ENCODE measurements at places on chromosomes 13 and 19.

DNA sequence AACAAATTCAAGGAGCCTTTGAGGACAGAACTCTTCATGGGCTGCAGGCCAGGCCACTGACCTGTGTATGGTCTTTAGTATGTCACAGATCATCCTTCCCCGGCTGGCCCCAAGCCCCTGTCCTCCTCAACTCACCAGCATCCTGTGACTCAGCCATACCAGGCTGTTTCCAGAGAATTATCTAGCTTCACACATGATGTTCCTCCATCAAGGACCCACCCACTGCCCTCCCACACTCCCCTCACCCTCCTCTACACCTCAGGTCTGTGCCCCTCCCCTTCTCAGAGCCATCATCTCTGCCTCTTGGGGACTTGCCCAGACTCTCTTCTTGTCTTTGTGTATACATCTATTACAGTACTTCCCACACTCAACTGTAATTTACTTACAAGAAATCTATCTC lies 14.7 kb downstream of the DCT start:
- DNase-seq: peak; percentile 27

- no peak for DNase-seq
Observed at GRCh38 chr19:38705197-38706019, 38.9 kb downstream of the CAPN12 start.

GRCh38 chr13:33106656-33107360 lies 90.6 kb downstream of the KL start:
- no peak for DNase-seq

GRCh38 chr19:38134540-38135149 lies 89.4 kb downstream of the DPF1 start:
- DNase-seq: no peak

GRCh38 chr19:45125360-45125759 lies 32.4 kb downstream of the PPP1R37 start:
- DNase-seq: no peak

- no peak for DNase-seq
Observed at GRCh38 chr13:21256351-21256761, 79.9 kb downstream of the MRPL57 start.

DNA sequence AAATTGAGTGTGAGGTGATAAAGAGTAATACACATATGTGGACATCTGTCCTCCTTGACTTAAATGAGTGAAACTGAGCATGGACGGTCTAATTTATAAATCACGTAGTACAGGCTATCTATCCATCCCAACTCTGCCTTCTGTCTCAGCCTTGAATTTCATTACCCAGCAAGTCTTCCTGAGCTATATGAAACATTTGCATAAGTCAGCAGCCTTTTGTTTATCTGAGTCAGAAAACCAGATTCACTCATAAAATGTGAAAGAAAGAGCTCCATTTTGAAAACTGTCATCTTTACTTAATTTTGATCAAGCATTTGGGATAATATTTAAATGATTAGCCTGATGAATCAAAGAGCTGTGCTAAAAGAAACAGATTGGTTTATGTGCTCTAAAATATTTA lies 197.9 kb downstream of the LHFPL6 start:
- no peak for DNase-seq

DNA sequence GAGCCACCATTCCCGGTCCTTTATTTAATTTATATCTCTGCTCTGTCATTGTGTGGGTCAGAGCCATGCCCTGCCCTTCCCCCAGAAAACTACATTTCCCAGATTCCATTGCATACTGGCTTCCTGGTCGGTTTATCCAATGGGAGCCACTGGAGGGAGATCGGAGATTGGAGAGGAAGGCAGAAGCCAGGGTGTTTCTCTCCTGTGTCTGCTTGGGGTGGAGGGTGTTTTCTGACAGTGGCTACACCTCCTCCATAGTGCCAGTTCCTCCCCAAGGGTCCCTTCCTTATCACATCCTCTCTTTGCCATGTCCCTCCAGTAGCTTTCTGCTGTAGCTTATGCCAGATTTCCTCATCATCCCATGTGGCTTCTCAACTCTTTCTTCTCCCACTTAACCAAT lies 19.0 kb downstream of the OLFM2 start:
- DNase-seq: no peak

DNA sequence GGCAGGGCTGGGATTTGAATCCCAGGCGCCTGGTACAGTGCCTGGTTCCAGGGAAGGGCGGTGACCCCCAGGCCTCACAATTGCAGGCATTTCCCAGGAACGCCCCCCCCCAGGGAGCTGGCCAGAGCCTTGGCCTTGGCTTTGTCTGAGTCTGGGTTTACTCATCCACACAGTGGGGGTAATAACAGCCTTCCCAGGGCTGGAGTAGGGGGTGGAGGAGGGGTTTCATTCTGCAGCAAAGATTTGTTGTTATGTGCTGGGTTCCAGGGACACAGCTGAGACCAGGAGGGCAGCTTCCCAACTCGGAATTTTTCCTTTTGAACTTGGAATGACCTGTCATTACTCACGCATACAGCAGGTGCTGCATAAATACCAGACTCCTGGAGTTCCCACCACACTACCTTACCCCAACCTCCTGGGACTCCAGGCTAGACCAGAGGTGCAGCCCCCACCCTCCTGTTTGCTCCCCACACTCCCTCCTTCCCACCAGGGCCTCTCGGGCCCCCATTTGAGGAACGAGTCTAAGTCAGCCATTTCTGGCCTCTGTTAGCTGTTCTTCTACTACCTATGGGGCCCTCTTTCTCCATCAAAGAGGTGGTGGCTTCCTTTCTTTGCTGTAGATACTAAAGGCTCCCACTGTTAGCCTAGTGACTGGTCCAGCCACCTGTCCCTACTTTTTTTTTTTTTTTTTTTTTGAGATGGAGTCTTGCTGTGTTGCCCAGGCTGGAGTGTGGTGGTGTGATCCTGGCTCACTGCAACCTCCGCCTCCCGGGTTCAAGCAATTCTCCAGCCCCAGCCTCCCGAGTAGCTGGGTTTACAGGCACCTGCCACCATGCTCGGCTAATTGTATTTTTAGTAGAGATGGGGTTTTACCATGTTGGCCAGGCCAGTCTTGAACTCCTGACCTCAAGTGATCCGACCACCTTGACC lies 1.6 kb upstream of the ADAMTS10 start:
- no peak for DNase-seq

GRCh38 chr19:5480427-5480836 lies 25.2 kb downstream of the ZNRF4 start:
- DNase-seq: no peak

GRCh38 chr19:743168-743687 lies 7.7 kb upstream of the MISP start:
- no peak for DNase-seq

- no peak for DNase-seq
Observed at GRCh38 chr13:51444922-51445321, 7.9 kb downstream of the INTS6 start.

DNA sequence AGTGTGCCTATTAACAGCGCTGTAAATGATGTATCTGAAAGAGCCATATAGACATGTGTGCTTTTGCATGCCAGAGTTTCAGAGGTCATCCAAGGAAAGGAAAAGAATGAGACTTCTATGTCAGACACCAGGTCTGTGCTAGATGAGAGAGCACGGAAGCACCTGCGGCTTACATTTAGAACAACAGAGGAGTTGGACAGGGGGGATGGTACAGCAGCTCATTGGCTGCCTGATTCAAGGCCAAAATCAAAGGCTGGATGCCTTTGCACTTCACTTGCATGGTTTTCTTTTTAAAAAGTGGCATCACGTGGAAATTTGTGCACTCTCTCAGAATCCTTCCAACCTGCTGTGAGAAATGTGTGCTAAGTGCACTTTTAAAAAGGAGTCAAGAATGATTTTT lies 32.8 kb upstream of the AMER2 start:
- no peak for DNase-seq

- DNase-seq: no peak
Observed at GRCh38 chr13:76992548-76993001, 694 bp downstream of the CLN5 start.

DNA sequence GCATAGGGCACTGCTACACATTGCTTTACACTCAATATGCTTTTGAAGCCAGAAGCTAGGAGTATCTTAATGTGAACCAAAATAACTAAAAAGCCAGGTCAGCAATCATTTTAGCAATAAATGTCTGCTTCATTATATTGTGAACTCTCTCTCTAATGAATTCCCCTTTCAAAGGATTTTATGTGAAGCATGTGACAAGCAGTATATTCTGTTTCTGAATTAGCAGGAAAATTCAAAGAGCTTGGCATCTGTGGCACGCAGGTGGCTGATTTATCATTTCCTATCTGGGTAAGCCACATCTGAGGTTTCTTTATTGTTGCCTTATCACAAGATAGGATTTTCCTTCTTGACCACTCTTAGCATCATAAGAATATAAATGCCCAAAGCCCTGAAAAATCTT lies 56.8 kb upstream of the KLF12 start:
- no peak for DNase-seq

- no peak for DNase-seq
Observed at GRCh38 chr13:111632906-111633305, 312.5 kb downstream of the TEX29 start.

GRCh38 chr13:102555914-102556553 lies 40.8 kb upstream of the TPP2 start:
- DNase-seq: no peak

DNA sequence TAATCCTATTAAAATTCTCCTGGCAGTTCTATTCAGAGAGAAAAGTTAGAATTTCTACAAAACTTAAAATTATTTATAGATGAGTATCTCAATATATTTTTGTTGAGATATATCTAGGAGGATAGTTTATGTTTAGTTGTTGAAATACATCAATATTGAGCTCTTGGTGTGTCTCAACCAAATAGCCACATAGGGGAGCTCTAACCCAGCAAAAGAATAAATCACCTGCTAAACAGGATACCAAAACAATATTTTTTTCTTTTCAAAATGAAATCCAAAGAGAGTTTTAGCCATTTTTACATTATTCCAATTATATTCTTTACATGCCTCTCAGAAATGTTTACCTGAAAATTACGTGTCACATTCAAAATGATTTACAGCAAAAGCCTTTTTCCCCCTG lies 954.7 kb downstream of the SLITRK6 start:
- no peak for DNase-seq

GRCh38 chr19:49468746-49469447 lies 5.1 kb upstream of the FLT3LG start:
- DNase-seq: peak; percentile 73

DNA sequence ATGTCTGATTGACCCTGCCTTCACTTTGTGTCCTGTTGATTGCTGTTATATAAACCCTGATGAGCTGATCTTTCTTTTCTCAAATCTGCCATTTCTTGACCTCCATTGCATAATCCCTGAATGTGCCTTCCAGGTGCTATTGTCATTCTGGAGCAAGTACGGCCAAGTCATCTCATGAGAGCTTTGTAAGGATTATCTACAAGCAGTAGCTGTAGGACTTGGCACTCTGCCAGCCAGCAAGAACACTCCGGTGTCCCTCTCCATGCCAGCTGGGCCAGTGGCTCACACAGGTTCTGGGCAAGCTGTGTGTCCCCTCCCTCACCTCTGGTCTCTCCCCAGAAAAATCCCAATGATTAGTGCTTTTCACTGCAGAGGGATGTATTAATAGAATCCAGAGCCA lies 348.1 kb downstream of the FOXO1 start:
- DNase-seq: no peak

DNA sequence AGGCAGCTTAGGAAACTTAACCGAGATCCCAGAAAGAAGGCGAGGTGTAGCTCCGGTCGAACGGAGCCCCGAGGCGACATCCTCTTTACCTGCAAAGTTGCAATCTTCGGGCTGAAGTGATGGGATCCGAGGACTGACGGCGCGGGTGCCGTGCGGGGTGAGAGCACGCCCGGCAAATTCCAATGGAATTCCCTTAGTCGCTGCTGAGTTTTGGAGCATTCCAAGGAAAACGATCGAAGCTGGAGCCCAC lies 141 bp downstream of the TRPC4 start:
- DNase-seq: no peak

DNA sequence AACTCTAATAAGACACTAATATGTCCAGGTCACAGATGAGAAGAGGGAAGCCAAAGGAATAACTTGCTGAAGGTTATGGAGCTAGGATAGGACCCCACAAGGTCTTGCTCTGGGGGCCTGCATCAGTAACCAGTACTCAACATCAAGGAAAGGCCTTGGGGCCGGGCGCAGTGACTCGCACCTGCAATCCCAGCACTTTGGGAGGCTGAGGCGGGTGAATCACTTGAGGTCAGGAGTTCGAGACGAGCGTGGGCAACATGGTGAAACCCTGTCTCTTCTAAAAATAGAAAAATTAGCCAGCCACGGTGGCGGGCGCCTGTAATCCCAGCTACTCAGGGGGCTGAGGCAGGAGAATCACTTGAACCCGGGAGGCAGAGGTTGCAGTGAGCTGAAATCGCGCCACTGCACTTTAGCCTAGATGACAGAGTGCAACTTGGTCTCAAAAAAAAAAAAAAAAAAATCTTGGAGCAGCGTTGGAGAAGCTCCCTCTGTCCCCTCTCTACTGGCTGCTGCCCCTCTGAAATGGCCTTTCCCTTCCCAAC lies 1.8 kb downstream of the LONP1 start:
- DNase-seq: peak; percentile 48

DNA sequence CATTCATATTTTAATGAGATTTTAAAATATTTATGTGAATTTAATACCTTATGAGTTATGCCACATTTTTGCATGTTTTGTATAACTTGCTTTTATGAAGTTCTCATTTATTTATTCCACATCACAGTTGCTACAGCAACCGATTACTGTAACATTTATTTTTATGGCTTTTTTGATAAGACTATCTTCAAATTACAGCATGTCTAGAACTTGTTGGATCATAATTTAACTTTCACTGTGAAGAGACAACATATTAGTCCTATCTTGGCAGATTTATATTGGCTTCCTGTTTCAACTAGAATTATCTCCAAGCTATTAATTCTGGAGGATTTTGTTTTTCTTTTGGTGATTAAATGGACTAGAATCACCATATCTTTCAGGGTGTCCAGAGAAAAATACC lies 793.7 kb upstream of the SLITRK5 start:
- DNase-seq: no peak

- DNase-seq: no peak
Observed at GRCh38 chr19:41928221-41928683, at the start of gene ERFL. Gene ERFL, minus strand, starts transcription at chr19:41928449. Its CDS starts 15,530 bp downstream, at chr19:41912919.

- no peak for DNase-seq
Observed at GRCh38 chr13:65937251-65937650, 1292.9 kb downstream of the PCDH9 start.

GRCh38 chr19:51568456-51568855 lies 2.6 kb upstream of the ZNF175 start:
- DNase-seq: no peak

DNA sequence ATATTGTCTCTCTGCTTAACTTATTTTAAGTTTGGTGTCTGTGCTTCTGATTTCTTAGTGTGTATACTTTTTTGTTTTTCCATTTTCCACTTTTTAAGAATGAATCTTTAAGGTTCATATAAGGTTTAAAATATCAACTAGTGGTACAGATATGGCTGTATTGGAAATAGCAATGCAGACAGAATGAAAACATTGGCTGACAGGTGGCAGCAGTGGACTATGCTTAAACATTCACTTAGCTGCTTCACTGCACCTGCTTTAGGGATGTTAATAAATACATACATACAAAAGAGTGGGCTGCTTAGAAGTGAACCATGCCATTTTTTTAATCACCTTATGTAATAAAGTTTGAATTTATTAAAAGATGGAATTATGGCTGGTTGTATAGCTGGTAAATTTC lies 27.3 kb downstream of the TM9SF2 start:
- no peak for DNase-seq

Data from stimulated activated CD8-positive, alpha-beta memory T cell treated with anti-CD3 and anti-CD28 coated beads, Interleukin-15, amount 100 ng/mL, for 48 hours (primary cell).